ENCODE measurements at places on chromosomes 3 and 15.
A peak's percentile ranks its signal among the peaks of the same experiment; 100 is the strongest.

GRCh38 chr15:82677720-82678323 is 30.7 kb upstream of the CPEB1 start:
- DNase-seq, result no peak

- peak; percentile 4 for DNase-seq
These were observed 72.4 kb upstream of the MME start for GRCh38 chr3:155007729-155008128.

DNA sequence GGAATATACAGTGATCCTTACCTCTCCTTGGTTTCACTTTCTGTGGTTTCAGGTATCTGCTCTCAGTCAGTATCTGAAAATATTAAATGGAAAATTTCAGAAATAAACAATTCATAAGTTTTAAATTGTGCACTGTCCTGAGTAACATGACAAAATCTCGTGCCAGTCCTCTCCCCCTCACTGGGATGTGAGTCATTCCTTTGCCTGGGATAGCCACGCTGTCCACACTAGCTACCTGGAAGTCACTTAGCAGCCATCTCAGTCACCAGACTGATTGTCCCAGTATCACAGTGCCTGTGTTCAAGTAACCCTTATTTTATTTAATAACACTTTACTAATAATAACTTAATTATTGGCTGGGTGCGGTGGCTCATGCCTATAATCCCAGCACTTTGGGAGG is 15.3 kb upstream of the KLHL25 start:
- no peak for DNase-seq

- no peak for DNase-seq
These were observed 26.7 kb downstream of the FLNB start for GRCh38 chr3:58034738-58035523.

- DNase-seq, result no peak
These were observed at the start of gene TIMP4 for GRCh38 chr3:12158387-12159226. Gene TIMP4 (minus strand): TSS chr3:12158912. CDS start chr3:12158840, 72 bp downstream.

GRCh38 chr3:78967061-78967460 is 800.7 kb downstream of the ROBO1 start:
- no peak for DNase-seq

- no peak for DNase-seq
These were observed 101.4 kb downstream of the LMLN start for GRCh38 chr3:198061119-198062067.

GRCh38 chr3:3199306-3199705 is 19.8 kb upstream of the CRBN start:
- DNase-seq, result no peak

GRCh38 chr3:157117875-157118654 is 41.9 kb downstream of the CCNL1 start:
- no peak for DNase-seq

DNA sequence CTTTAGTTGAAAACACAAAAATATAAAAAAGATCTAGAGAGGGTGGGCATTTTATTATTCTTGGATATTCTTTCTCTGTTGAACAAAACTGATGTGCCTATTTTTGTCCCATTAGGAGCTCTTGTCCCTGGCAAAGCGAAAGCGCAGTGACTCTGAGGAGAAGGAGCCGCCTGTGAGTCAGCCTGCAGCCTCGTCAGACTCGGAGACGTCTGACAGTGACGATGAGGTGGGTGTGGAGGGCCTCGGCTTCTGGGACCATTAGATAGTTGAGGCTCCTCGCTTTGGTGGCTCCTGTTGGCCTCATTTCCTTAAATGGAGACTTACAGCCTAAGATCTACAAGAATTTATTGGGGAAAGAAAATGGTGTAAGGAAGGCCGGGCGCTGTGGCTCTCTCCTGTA is 21.3 kb downstream of the RTF1 start:
- DNase-seq, result no peak

DNA sequence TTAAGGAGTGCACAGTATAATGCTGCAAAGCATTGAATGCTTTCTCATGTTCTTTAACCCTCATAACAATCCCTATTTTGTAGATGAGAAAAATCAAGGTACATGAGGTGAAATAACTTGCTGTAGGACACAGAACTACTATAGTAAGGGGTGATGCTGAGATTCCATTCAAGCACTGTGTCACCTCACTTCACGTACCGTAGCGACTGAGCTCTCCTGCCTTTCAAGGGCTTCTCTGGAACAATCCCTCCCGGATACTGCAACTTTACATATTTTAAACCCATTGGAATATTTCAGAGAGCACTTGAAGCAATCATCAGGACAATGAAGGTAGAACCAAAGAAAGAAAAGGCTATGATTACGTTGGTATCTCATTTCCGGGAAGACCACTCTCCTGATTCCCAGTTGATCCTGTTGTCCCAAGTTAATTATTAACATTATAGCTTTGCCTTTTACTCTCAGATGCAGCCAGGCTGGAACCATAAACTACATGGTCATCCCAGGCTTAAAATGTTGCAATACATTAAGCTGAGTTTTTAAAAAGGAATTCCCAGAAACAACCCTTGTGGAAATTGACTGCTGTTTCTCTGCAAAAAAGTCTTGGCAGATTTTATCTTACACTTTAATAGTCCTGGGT is 252.2 kb upstream of the IGF1R start:
- no peak for DNase-seq

DNA sequence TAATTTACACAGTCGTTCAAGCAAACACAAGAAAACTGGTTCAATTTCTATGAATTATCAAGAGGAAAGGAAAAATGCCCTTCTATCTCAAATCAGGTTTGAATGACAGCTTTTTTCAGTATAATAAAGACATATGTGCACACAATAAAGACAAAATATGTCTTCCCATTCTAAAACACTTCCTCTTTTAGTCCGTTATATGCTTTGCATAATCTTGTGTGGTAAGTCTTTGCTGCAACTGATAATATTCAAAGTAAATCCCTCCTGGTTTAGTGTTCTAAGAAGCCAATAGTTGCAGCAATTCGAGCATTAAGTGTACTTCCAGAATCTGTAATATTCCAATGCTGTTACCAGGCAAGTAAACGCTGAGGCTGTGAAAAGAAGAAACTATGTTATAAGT is 43.7 kb upstream of the MAPKBP1 start:
- no peak for DNase-seq

- DNase-seq, result no peak
These were observed 57.4 kb downstream of the HRH1 start for GRCh38 chr3:11211531-11212298.

- peak; percentile 23 for DNase-seq
These were observed 119.0 kb upstream of the RASGRP1 start for GRCh38 chr15:38683382-38684242.

DNA sequence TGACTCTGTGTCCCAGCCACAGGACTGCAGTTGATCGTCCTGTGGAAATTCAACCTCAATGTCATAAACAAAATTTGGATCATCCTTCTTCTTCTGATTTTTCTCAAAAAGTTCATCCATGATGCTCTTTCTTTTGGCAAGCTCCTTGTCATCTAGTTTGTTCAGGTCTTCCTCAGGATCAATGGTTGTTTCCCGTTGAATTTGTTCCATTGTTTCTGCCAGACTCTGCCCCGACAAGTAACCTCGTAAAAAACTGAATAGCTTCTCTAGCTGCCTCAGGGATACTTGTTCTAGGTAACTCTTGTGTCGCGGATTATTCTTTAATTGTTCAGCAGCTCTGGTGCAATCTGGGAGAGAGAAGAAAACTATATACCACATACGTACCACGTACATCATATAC is 4.5 kb downstream of the CEP19 start:
- DNase-seq, result no peak

DNA sequence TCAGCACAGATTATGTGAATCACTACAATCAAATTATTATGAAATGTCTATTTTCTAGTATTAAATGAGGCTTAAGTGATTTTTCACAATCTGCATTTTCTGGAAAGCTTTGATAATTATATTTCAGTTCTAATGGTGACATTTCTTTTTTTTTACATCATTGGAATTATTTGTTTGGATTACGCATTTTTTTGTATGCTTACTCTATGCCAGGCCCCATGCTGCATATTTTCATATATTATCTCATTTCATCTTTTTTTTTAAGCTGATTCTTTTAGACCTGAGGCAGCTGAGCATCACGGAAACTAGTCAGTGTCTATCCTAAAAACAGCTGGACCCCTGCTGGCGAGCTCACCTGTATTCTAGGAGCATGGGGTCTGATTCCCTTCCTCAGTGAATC is 31.1 kb downstream of the SLCO3A1 start:
- DNase-seq, result no peak

DNA sequence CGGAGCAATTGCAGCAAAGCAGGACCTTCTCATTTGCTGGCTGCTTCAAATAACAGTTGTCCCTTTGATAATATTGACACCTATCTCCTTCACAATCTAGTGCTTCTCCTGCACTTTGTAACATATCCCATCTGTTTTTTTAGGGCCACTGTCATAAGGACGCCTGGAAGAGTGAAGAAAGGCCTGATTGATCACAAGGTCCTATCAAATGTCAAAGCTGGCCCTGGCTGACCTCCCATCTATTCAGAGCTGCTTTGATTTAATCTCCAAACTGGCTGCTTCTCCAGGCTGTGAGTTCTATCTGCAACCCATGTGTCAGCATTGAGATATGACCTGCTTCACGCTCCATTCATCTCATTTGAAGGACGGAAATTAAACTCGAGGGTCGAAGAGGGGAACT is 601.2 kb upstream of the KCNMB2 start:
- DNase-seq, result no peak

- no peak for DNase-seq
These were observed 193.3 kb upstream of the CGNL1 start for GRCh38 chr15:57183041-57183440.

DNA sequence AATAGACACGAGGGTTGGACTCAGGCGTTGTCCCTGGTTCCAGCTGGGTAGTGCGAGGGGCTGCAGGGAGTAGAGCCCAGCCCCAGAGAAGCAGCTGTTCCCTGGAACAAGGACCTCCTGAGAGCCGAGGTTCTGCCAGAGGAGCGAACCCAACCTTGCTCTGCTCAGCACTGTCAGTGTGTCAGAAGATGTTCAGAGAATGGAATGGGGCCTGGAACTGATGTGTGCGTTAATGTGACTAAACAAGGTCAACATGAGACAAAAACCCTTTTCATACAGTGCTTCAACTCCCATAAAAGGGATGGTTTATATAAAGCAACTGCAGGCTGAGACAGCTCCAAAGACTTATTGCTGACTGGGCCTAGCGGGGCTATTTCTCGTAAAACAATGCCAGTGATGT is 35.5 kb upstream of the HACD2 start:
- DNase-seq, result no peak

DNA sequence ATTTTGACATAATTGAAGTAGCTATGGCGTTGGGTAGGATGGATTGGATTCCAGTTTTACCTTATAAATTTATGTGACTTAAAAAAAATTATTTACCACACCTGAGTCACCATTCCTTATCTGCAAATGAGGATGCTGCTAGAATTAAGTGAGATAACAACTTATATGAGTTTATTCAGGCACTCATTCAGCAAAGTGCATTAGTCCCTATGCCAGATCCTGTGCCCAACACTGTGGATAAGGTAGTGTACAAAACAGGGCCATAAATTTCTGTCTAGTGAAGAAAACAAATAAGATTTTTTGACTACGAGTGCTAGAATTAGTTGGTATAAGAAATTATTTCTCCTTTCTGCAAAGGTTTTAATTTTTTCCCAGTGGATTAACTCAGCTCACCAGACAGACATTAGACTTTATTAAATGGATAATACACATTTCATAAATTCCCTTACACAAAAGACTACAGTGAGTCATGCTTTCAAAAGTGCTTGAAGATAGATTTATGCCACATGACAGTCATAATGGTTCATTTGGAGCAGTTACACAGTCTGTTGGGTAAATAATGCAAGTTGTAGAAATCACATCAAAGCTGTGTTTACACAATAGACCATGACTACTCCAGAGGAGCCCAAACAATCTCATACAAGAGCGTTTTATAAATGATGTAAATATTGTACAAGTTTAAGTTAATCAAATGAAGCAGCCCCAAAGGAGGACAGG is 129.9 kb upstream of the TGFBR2 start:
- no peak for DNase-seq

GRCh38 chr3:8197384-8197783 is 304.2 kb upstream of the LMCD1 start:
- no peak for DNase-seq

- DNase-seq, result no peak
These were observed 52.0 kb upstream of the CTSH start for GRCh38 chr15:78996894-78997275.

DNA sequence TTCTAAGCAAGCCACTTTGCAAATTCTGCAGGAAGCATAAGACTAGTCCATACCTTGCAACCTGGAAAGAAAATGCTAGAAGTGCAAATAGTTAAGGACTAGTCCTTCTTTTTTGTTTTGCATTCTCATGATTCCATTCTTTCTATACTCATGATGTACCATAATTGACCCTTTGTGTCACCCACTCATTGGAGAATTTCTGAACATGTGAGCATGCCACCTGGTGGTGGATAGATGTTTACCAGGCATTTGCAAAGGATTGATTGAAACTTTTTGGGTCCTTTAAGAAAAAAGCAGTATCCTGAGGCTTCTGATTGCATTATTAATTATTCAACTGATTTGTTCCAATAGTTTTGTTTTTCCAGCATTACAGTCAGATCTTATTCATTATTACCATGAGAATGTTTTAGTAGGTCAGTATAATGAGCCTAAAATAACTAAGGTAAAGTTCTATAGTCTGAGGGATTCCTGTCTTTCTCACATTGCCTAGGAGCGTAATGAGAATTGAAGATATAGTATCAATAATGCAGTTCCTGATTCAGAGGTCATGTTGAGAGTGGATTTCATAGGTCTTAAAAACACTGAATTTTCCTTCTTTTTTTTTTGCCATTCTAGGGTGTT is 20.2 kb upstream of the DIPK2A start:
- peak; percentile 29 for DNase-seq

DNA sequence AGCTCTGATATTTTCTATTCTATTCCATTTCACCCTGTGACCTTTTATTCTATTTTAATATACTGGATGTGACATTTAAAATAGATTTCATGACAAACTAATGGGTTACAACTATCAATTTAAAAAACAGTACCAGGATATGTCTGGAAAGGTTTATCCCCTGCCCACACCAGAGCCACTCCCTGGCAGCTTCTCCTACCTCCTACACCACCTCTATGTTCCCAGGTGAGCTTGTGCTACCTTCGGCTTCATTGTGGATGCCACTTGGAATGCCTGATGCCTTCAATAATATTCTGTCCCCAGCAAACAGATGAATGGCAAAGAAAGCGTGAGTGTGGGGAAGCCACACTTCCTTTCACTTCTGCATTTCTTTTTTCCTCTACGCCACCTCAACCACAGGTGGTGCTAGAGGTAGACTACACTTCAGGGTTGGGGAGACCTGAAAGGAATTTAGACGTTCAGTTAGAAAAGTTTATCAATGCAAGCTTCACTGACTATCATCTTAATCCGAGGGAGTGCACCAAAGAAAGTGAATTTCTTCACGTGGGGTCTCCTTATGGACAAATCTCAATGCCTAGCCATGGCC is 213.0 kb downstream of the SSR3 start:
- DNase-seq, result no peak

DNA sequence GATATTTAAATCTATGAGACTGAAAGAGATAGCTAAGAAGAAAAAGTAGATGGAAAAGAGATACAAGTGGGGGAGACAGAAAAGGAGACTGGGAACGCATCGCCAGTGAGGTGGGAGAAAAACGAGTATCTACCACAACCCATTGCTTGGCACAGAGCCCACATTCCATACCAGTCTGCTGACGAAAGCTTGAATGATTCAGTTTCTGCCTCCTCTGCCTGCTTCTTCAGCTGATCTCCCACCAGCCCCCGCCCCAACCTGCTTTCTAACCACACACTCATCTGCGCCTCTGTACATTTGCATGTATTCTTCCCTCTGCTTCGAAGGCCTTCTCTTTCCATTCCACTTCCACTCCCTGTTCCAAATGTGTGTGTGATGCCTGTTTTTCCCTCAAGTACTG is 188.1 kb downstream of the USP13 start:
- DNase-seq, result no peak

- no peak for DNase-seq
These were observed 169.5 kb downstream of the MBNL1 start for GRCh38 chr3:152438181-152438580.

- DNase-seq, result no peak
These were observed 471.5 kb downstream of the FGF12 start for GRCh38 chr3:192255839-192256238.
